HTR-8/SVneo (cell line): ENCODE measurements at places on chromosomes 16 and 17.

DNA sequence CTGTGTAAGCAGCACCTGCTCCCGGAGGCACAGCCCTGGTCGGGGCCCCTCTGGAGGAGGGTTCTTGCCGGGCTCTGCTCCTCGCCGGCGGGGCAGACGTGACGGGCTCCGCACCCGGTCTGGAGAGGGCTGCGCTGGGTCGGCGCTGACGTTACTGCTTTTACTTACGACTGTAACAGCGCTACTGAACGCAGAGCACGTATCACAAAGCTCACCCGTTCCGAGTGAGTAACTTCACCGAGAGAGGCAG lies 1.3 kb upstream of the RAB40C start:
- no peak for DNase-seq

DNA sequence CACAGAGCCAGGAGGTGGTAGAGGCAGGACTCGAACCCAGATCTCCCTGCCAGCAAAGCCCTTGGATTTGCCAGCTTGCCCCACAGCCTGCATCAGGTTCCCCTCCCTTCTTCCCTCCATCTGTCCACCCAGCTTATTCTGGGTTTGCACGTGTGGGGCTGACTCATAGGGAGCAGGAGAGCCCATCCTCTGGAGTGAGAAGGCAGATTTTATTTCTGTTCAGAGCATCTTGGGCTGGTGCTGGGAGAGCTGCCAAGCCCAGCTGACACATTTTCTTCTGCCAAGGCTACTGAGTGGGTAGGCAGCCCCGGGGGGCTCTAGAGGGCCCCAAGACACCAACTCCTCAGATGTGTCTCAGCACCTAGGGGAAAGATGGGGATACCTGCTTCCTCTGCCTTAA lies 106.3 kb upstream of the CRHR1 start:
- no peak for DNase-seq

- DNase-seq: no peak
Measured at GRCh38 chr17:77681861-77682260, 276.6 kb upstream of the TNRC6C start.

GRCh38 chr16:76278980-76279379 lies 1.8 kb downstream of the CNTNAP4 start:
- no peak for DNase-seq

DNA sequence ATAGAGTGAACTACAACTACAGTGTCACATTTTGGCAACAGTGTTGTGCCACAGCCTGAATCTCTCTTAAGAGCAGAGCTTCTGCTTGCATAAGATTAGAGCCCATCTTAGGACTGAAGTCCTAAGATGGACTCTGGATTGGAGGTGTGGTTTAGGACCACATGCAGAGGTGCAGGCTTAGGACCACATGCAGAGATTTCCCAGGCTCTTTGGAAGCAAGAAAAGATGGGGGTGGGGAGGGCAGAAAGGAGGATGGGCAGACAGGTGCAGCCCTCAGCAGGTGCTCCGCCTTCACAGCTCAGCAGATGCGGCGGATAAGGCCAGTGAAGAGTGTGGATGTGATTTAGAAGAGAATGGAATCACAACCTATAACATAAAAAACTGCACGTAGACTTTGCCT lies 128.7 kb downstream of the TANGO6 start:
- no peak for DNase-seq

DNA sequence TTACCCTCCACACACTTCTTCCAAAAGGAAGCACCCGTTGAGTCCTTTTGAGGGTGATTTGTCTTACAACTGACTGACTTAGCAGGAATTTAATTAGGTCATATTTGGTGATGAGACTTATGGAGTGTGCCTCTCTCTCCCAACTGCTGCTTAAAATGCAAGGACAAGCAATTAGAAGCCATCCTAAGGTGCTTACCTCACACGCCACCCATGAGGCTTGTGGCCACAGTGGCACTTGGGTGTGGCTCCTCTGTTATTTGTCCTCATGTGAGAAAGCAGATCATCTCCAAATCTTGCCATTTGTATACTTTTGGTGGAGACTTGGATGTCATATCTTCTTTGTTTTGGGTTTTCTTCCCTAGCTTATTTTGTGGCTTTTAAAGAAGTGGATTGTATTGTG lies 61.6 kb downstream of the WNT3 start:
- DNase-seq: no peak

- no peak for DNase-seq
Measured at GRCh38 chr16:65012357-65012756, 109.5 kb downstream of the CDH11 start.

GRCh38 chr16:56861092-56861610 lies 3.9 kb upstream of the SLC12A3 start:
- DNase-seq: peak; percentile 69

- no peak for DNase-seq
Measured at GRCh38 chr17:14042411-14042810, 26.9 kb upstream of the COX10 start.

- no peak for DNase-seq
Measured at GRCh38 chr16:80105160-80105559, 435.6 kb upstream of the DYNLRB2 start.

DNA sequence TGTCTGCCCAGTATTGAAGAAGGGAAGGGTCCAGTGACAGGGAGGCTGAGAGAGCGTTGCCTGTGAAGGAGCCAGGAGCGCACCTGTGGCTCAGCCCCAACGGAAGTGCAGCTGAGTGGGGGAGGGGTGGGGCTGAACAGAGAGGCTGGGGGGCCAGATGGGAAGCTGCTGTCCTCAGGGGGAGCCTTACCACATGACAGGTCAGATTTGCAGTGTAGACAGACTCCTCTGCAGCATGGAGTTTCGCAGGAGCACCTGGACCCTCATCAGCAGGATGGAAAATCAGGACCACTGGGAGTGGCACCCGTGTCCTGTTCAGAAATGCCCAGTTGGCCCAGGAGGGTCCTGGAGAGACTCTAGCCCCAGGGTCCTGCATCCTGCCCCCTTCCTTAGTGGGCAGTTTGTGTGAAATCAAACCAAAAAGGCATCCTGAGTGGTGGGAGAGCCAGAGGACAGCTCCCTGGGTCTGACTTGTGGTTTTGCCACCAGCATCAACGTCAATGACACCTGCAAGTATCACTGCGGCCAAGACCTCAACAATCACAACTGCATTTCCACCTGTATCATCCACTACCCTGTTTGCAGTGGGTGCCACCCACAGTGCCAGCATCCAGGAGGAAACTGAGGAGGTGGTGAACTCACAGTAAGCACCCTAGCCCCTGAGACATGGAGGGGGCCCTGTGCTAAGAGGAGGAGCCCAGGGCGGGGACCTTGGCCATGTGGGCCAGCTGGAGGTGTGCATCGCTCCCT lies 7.8 kb downstream of the CD300A start:
- DNase-seq: no peak

- DNase-seq: no peak
Measured at GRCh38 chr16:20363191-20363590, 10.7 kb upstream of the UMOD start.

DNA sequence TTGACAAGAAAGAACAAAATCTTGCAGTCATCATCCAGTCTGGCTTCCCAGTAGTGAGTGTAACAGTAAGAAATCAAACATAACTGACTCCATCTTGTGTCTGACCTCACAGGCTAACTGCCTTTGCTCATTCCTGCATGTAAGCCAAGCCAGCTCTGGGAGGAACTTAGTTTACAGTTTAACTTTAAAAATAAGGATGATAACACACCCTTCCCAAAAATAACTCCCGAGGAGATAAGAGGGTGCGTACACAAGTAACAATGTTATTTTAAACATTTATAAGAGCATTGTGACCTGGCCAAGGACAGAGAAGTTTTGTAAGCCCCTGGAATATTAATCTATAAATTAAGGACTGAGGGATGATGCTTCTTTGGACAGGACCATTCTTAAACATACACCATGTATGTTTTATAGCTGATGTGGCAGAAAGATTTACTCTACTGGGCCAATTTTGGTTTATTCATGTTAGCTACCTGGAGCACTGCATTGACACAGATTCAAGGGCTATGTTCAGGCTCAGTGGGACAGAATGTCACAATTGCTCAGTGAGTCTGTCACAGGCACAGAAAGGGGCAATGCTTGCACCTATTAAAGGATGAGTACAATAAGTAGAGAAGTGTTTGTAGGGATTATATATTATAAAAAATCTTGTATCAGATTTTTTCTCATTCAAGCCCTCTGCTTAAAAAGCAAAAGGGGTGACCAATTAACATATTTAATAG lies 344.1 kb downstream of the UTP18 start:
- no peak for DNase-seq

DNA sequence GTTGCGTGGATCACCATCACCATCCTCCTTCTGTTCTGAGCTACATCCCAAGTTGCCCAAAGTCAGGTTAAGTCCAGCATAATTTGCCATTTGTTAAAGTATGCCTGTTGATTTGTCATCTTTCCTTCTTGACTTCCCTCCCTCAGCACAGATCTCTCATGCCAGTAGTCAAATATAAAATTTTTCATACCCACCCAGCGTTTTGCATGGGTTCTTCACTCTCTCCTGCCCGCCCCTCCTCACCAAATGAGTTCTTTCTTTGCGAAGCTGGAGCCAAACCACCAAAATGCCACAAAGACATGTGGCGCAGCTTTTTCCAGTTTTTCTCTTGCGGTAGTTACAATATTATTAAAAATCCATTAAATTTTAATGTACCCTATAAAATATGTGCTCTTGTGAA lies 167.2 kb downstream of the MSI2 start:
- DNase-seq: no peak

GRCh38 chr16:76777721-76778465 lies 413.1 kb upstream of the MON1B start:
- no peak for DNase-seq

- DNase-seq: no peak
Measured at GRCh38 chr17:59370593-59371299, 39.3 kb downstream of the YPEL2 start.

GRCh38 chr17:68700421-68700820 lies 99.3 kb upstream of the FAM20A start:
- DNase-seq: no peak
